ENCODE measurements at places on chromosomes 11 and 22. TPM values are rescaled to one million over a fixed set of nuclear protein-coding genes. Genes with fewer than 3 reads are reported as not detected.

MAPK8IP2 gene
- 0.32 TPM for total RNA-seq

GLYATL1 gene
- total RNA-seq = 0.17 TPM

PIK3C2A gene
- total RNA-seq = 28.1 TPM

FJX1 gene
- total RNA-seq = 4.6 TPM

IRF7 gene
- 4.9 TPM for total RNA-seq

MMP7 gene
- not detected for total RNA-seq

Measured in bronchial smooth muscle cell (primary cell).